Activated naive CD4-positive, alpha-beta T cell treated with anti-CD3 and anti-CD28 coated beads, Interleukin-2, amount 50 U/mL, for 72 hours (primary cell): ENCODE measurements at places on chromosomes 11 and 22. TPM values are rescaled to one million over a fixed set of nuclear protein-coding genes. Genes with fewer than 3 reads are reported as not detected.

The TEX12 gene
- total RNA-seq, result not detected

The HIRA gene
- 18.1 TPM for total RNA-seq

The BACE1 gene
- 0.11 TPM for total RNA-seq

- DNase-seq, result no peak
Measured at GRCh38 chr11:123707206-123707605, 34.3 kb downstream of the ZNF202 start.

The YPEL1 gene
- total RNA-seq, result 2.4 TPM

The INS gene
- total RNA-seq, result not detected

DNA sequence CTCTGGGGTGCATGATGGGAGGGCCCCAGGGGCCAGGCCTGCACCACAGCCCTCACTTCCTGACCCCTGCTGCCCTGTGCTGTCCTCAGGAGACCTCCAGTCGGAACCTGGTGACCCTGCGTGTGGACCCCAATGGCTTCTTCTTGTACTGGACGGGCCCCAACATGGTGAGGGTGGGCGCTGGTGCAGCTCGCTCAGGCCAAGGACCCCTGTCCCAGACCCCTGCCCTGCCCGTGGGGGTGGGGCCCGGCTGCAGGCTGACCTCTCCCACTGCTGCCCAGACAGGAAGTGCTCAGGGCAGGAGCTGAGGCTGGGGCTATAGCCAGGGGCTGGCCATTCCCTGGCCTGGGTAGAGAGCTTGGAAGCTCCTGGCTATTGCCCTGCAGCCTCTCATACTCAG lies 3.0 kb downstream of the PLCB3 start:
- no peak for DNase-seq

DNA sequence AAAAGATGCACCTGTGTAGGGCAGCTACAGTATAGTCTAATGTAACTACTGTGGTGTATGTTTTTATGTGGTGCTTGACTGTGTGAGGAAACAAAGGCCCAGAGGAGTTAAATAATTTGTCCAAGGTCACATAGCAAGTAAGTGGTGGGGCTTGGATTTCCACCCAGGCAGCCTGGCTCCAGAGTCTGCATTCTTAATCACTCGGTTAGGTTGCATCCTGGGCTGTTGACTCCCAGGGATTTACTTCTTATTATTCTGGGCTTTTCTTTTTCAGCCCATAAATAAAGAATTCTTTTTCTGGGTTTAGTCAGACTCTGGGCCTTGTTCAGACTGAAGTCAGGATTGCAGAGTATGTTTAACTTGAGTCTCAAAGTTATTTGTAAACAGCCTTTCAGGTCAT lies 82.1 kb downstream of the ARHGAP42 start:
- no peak for DNase-seq

- DNase-seq, result no peak
Measured at GRCh38 chr11:1401656-1402221, 12.0 kb downstream of the BRSK2 start.

DNA sequence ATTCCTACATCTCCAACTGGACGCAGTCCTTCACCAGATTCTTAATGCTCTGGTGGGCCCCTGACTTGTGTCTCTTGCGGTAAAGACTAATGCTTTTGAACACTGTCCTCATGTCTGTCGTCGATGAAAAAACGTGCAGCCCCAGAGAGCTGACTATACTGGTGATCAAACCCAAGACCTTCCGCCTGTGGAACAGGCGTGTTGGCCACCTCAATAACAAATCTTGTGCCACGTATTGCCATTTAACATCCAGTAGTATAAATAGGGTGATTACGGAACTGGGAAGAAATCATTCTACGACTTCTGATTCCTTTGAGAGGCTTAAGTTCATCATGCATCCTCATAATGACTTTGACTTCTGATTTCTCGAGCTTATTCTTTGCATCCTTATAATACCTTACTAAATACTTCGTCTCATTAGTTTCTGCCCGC lies 45.6 kb downstream of the OR4D9 start:
- no peak for DNase-seq
